ENCODE measurements at places on chromosomes 1 and 21.

GRCh38 chr1:24201941-24202440, 14.9 kb upstream of the IFNLR1 start:
- DNase-seq: peak; percentile 88

- DNase-seq: no peak
Observed at GRCh38 chr1:17618558-17619247, 79.2 kb downstream of the ARHGEF10L start.

- DNase-seq: no peak
Observed at GRCh38 chr1:43659212-43660166, 9.5 kb downstream of the KDM4A start.

DNA sequence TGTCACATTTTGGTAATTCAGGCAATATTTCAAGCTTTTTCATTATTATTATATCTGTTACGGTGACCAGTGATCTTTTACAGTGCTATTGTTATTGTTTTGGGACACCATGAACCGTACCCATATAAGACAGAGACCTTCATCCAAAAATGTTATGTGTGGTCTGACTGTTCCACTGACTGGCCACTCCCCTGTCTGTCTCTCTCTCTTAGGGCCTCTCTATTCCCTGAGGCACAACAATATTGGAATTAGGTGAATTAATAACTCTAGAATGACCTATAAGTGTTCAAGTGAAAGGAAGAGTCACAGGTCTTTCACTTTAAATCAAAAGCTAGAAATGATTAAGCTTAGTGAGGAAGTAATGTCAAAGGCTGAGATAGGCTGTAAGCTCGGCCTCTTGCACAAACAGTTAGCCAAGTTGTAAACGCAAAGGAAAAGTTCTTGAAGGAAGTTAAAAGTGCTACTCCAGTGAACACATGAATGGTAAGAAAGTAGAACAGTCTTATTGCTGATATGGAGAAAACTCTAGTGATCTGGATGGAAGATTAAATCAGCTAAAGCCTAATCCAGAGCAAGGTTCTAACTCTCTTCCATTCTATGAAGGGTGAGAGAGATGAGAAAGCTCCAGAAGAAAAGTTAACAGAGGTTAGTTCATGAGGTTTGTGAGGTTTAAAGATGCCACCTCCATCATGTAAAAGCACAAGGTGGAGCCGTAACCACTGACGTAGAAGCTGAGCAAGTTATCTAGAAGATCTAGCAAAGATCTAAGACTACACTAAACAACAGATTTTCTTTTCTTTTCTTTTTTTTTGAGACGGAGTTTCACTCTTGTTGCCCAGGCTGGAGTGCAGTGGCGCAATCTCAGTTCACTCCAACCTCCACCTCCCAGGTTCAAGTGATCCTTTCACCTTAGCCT, 19.7 kb upstream of the DIPK1A start:
- DNase-seq: no peak

DNA sequence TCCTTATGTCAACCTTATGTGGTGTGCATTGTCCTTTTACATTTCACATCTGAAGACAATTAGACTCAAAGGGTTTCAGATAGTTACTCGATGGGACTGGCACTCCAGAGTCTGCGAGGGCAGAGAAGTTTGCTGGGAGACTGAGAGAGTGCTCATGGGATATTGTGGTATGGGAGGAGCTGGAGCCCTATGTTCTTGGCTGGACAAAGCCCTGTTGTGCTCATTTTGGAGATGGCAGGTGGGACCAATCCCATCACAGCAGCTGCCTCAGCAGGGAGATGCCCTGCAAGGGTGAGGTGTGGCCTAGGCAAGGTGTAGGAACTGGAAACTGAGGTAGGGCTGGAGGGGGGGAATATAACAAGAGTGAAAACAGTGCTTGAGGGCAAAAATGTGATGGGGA, 43.5 kb upstream of the CRNN start:
- DNase-seq: no peak

DNA sequence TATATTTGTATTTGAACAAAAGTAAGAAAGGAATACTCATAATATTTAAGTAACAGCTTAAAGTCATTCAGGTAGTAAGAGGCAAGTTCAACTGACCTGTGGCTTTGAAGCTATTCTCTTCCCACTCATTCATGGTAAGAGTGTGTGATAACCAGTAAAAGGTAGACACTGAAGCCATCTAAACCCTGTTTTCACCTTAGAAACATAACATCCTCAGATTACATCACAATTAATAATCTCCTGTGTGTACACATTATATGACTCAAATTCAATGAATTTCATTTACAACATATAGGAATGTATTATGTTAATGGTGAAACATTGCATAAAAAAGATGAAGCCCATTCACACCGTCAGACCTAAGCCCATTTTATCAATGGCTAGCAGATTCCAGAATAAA, 364.8 kb upstream of the SNX7 start:
- DNase-seq: no peak

GRCh38 chr21:44317241-44317782, 17.5 kb downstream of the PFKL start:
- DNase-seq: no peak

- DNase-seq: no peak
Observed at GRCh38 chr1:229905031-229905545, 161.9 kb upstream of the GALNT2 start.

DNA sequence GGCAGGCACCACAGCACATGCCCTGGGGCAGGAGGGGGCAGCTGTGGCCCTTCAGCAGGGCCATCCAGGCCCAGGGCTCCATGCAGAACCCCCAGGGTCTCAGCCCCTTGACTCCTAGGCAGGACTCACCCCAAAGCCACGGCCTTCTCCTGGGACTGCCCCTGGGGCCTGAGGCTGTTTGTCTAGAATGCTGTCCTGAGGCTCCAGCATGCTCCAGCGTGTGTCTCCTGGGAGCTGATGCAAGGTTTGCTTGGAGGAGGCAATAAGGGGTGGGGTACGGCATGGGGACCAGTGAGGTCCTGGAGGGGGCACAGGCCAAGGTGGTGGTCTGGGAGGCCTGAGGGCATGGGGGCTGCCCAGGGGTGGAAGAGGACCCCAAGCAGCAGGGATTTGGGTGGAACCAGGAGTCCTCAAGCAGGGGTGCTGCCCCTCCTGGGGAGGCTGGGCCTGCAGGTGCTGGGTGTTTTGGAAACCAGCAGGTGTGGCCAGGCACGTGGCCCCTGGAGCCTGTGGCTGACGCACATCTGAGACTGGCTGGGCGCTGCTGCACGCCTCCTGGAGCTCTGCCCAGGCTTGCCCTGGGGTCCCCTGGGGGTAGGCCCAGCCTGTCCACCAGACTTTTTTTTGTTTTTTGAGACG, 7.8 kb upstream of the CALML6 start:
- peak; percentile 64 for DNase-seq

- no peak for DNase-seq
Observed at GRCh38 chr1:5640845-5641244, 351.4 kb downstream of the NPHP4 start.

GRCh38 chr1:99560207-99561040, 85.5 kb upstream of the PALMD start:
- DNase-seq: no peak

DNA sequence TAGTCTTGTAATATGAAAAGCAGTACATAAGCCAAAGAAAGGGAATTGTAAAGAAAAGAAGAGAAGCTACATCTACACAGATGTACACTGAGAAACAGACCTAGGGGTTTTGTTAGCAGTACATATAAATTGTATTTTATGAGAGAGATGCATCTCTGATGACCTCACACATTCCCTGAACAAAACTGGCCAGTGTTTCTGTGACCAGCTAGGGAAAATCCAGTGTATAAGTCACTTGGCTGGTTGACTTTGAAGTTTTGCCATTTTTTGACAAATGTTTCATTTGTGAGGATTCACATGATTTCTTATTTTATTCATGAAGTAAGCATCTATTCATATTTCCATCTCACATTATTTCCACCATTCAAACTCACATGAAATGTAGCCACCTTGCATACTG, 28.3 kb upstream of the DYNLT5 start:
- peak; percentile 27 for DNase-seq

DNA sequence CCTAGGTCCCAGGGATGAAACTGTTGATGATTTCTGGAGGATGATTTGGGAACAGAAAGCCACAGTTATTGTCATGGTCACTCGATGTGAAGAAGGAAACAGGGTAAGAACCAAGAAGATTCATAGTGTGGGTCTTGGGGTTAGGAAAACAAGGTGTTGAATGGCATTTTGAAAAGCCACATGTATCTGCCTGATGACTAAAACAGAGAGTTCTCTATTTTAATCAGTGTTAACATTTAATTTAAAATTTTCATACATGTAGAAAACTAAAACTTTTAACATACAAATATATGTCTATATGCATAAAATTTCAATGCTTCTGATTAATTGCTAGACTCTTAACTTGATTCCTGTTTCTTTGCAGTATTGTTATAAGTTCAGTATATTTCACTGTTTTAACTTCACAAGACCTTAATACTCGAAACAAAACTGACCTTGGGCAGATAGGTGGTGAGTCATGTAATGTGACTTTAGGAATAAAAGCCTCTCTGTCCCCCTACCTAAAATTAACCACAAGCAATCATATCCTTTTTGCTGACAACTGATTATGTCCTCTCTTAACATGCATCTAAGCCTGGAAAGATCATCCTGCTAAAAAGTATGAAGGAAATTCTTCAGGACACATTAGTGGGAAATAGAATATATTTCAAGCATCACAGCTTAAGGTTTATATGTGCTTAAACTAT, 95.6 kb downstream of the PTPRC start:
- no peak for DNase-seq

DNA sequence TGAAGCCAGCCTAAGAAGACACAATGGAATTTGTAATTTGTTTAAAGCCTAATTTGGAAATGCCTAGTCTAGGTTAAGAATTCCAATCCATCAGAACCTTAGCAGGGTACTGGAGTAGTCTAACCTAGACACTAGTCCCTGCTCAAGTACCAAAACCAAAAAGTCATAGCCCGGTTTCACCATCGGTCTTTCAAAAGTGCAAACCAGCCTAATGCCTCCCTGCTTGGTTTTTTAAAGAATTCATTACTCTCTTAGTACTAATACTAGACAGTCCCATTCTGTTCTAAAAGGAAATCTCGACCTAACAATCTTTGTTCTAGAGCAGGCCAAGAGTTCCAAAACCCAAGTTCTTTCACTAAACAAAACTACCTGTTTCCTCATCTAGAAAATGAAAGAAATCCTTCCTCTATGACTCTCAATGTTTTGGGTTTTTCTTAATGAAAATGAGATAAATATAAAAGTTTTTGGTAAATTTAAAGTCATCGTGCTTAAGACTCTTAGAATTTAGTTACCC, 2.6 kb downstream of the PUM1 start:
- DNase-seq: no peak

- DNase-seq: peak; percentile 20
Observed at GRCh38 chr1:24319312-24319863, at the start of gene GRHL3. Gene GRHL3 (plus strand): TSS chr1:24319357. CDS start chr1:24319552, 195 bp downstream.

DNA sequence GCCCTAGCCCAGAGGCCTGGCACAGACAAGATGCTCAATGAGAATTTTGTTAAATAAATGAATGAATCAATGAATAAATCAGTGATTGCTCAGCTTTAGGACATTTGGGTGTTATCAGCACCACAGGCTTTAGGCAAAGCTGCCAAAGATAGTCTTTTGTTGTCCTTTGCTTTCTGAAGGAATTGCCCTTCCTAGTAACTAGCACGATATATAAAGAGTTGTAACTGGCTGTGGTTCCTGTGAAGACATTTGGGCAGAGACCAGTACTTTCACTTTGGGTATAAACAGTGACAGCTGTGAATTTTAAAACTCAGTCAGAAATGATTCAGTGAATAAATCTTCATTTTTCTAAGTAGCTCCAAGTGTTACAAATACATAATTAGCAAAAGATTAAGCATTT, 13.3 kb downstream of the RNU5D-1 start:
- no peak for DNase-seq

DNA sequence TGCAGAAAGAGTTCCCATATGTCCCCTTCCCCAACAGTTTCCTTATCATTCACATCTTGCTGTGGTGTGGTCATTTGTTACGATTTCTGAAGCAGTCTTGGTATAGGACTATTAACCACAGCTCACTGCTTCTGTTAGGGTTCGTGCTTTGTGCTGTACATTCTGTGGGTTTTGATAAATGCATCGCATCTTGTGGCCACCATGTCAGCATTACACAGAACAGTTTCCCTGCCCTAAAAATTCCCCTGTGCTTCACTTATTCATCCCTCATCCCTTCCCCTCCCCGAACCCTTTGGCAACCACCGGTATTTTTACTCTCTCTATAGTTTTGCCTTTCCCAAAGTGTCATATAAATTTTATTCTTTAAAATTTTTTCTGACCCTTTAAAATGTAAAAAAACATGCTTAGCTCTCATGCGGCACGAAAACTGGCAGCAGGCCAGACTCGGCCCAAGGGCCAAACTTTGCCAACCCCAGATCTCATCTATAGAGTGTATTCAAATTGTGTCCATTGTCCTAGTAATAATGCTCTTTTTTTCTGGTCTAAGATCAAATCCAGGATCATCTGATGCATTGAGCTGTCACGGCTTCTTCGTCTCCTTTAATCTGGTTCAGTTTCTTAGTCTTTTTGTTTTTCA, 78.2 kb downstream of the SIM2 start:
- DNase-seq: no peak

GRCh38 chr21:27804515-27804914, 837.6 kb upstream of the ADAMTS5 start:
- DNase-seq: peak; percentile 14

- DNase-seq: peak; percentile 58
Observed at GRCh38 chr1:65393347-65393746, 27.1 kb upstream of the LEPR start.

DNA sequence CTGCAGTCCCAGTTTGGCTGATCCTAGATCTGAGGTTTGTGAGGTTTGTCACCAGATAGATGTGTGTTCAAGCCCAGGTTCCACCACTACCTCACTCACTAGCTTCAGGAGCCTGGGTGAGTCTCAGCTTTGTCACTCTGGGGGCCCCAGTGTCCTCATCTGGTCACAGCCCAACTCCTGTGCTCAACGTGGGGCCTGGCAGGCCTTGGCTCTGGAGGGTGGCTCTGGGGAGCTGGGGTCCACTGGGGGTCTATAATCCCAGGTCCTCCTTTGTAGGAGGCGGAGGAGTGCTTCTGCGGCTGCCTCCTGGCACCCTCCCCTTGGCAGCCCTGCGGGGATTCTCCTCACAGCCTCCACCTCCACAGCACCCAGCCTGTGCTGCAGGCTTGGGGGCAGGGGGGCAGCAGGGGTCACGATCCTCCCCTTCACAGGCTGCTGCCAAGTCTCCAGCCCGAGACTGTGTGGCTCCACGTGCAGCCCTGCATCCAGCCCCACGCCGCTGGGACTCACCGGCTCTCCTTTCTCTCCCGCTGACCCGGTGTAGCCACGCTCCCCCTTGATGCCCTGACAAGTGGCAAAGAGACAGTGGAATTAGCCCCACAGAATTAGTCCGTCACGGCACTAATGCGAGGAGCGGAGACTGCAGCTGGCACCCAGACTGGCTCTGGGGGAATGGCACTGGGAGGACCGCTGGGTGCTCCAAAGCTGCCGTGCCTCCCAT, 22.5 kb upstream of the PEF1 start:
- DNase-seq: no peak
